A549 treated with Mapracorat at 1 μM for 4 hours (cell line): ENCODE measurements at places on chromosomes 2 and 18. TPM values are rescaled to one million over a fixed set of nuclear protein-coding genes. Genes with fewer than 3 reads are reported as not detected.

Gene ANKRD53
- total RNA-seq, result 0.11 to 0.30 TPM (median 0.16 TPM) in 3 of 5 replicates, not detected in the others

Gene INO80B
- 42.6 to 53.6 TPM (median 49.0 TPM) in 5 replicates for total RNA-seq

Gene SNORC
- 4.7 to 14.3 TPM (median 11.0 TPM) in 5 replicates for total RNA-seq

Gene SATB2
- 2.3 to 3.7 TPM (median 2.9 TPM) in 5 replicates for total RNA-seq

Gene CNDP1
- total RNA-seq, result not detected in 5 replicates

Gene ADAM23
- total RNA-seq, result 8.4 to 10.2 TPM (median 9.2 TPM) in 5 replicates
